ENCODE measurements at places on chromosomes 16 and 17.
A peak's percentile ranks its signal among the peaks of the same experiment; 100 is the strongest.

DNA sequence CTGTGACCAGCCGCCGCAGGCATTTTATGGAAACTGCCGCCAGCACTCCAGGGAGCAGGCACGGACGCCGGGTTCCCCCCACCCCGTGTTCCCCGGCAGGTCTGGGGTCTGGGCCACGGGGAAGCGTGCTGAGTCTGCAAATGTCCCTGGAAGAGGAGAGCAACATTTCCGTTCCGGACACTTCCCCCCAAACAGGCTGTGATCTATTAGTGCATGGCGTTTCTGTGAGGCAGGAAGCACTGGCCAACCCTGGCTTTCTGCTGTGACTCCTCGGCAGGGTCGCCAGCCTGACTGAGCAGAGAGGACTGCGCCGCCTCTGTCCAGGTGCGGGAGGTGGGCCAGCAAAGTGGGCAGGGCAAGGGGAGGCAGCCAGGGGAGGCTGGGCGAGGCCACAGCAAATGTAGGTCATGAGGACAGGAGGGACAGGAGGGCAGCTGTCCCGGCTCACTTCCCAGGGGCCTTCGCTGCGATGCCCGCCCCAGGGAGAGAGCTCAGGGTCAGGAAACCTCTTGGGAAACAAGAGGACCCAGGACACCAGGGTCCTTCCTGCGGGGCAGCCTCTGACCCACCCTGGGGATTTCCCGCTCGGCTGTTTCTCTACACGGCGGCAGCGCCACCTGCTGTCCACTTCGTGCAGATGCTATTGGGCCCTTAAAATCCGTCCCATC, 9.5 kb downstream of the FOXF1 start:
- peak; percentile 75 for DNase-seq

- DNase-seq, result no peak
Measured at GRCh38 chr17:68519911-68520310, 7.7 kb downstream of the PRKAR1A start.

DNA sequence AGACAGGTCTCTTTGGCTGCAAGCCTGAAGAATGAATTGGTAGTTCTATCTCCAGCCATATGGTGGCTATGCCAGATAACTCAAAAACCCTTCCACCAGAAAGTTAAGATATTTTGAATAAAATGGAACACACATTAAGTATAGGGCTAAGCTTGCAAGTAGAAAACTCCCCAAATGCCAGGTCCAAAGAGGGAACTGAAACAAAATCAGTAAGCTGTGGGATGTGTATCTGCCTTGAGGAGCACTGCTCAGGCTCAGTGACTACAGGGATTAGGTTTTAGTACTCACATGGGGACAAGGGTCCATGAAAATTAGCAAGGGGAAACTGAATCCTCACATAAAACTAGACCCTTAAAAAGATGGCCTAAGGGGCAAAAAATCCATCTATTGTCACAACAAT, 115.7 kb upstream of the PMFBP1 start:
- DNase-seq, result no peak

DNA sequence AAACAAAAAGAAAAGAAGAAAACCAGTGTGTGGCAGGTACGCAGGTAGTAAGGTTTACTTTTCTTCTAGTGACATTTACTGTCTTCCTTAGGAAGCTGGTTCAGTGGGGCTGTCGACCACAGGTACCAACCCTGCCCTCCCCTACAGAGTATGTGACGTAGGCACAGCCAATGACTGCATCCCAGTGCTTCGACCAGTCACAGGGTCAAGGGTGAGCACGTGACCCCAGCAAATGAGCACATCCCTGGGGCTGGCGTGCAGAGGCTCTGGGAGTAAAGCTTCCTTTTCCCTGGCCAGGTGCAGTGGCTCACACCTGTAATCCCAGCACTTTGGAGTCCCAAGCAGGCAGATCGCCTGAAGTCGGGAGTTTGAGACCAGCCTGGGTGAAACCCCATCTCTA, 38.9 kb upstream of the PLCG2 start:
- no peak for DNase-seq

DNA sequence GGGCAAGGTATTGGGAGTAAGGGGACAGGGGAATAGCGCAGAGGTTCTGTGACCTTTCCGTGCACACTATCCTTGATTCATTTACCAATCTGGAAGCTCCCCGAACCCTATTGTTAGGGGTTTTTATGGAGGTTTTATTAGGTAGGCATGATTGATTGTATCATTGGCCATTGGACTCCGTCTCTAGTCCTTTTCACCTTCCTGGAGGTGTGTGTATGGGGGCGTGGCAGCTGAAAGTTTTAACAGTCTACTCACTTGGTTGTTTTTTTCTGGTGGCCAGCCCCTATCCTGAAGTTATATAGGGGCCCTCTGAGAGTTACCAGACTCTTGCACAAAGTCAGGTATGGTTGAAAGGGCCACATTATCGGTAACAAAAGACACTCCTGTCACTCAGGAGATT, 23.0 kb downstream of the MAP2K4 start:
- no peak for DNase-seq

DNA sequence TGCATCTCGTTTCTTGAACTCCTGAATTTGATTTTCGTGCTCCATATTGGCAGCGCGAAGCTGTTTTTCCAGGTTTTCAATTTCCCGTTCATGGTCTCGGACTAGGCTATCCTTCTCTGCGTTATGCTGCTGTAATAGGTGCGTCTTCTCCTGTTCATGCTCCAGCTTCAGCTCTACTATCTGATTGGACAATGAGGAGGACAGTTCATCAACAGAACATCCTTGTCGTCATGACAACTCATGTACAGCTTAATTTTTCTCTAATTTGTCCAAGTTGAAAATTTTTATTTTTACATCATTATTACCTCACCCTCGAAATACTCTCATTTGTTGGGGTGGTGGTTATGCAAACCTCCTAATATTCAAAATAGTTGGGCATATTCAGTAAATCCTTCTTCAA, 289.8 kb downstream of the CEP112 start:
- DNase-seq, result no peak

GRCh38 chr17:81271226-81271625, 23.9 kb downstream of the SLC38A10 start:
- DNase-seq, result no peak

- DNase-seq, result no peak
Measured at GRCh38 chr16:78542419-78542818, 443.0 kb downstream of the WWOX start.

- DNase-seq, result no peak
Measured at GRCh38 chr17:83177611-83178532, 98.5 kb downstream of the METRNL start.

DNA sequence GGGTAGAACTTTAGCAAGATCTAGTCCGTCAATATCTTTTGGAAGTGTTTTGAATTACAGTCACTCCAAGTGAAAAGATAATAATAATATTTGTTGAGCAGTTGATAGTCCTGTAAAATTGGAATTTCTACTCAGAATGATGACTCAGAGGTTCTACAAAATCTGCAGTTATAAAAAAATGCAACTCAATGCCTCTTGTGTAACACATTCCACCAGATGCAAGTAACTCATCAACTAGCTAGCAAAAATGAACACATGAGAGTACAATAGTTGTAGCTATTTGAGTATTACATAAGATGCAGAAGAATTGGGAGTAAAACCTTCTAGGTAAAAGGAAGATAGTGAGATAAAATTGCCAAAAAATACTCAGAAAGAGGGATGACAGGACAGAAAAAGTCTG, 177.2 kb downstream of the CDH8 start:
- no peak for DNase-seq

- no peak for DNase-seq
Measured at GRCh38 chr17:32958418-32958817, 30.5 kb downstream of the TMEM98 start.

- DNase-seq, result no peak
Measured at GRCh38 chr17:64615028-64615677, 47.0 kb downstream of the SMURF2 start.

GRCh38 chr17:65294181-65294719, 157.1 kb downstream of the RGS9 start:
- DNase-seq, result peak; percentile 50

- DNase-seq, result no peak
Measured at GRCh38 chr16:81384006-81384405, 60.6 kb upstream of the CMIP start.

DNA sequence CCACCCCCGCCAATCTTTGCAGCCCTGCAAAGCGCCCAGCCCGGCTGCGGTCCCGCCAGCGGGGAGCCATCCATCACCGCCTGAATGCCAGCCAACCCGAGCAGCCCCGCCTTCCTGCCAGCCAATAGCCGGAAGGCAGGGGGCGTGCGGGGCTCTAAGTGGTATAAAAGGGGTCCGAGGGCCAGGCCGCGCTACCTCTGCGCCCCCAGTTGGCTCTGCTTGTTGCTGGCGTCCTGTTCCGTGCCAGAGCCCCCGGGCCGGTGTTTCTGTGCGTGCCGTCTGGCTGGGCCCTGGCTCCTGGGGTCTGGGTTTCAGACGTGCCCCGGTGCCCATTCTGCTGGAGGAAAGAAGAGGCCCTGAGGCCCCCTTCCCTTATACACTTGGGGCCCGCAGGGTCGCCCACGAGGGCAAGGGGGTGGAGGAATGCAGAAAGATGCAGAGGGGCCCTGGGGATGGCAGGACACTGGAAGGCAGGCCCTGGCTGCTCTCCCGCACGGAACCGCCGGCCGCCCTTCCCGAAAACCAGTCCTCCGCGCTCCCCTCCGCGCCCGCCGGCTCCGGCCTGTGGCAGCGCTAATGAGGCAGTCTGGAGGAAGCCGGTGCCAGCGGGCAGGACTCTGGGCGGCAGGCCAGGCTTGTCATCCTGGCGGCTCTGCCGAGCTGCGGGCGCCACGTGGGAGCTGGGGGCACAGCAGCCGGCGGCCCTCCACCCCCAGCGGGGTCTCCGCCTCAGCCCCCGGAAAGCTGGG, 14.0 kb downstream of the COPZ2 start:
- peak; percentile 95 for DNase-seq

GRCh38 chr16:2971985-2972784, 3.0 kb downstream of the PAQR4 start:
- DNase-seq, result no peak

DNA sequence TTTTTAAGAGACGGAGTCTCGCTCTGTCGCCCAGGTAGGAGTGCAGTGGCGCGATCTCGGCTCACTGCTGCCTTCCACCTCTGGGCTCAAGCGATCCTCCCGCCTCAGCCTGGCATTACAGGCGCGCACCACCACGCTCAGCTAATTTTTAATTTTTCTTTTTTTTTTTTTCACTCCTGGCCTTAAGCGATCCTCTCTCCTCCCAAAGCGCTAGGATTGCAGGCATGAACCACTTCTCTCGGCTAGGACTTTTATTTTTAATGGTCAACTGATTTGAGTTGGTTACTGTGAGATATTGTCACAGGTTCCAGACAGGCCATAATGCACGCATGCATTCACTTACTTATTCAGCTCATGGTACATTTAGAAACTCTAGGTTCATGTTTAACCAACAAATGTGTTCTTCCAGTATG, 888 bp downstream of the PIGW start:
- DNase-seq, result no peak

- no peak for DNase-seq
Measured at GRCh38 chr17:43070872-43071271, 45.8 kb downstream of the RND2 start.

DNA sequence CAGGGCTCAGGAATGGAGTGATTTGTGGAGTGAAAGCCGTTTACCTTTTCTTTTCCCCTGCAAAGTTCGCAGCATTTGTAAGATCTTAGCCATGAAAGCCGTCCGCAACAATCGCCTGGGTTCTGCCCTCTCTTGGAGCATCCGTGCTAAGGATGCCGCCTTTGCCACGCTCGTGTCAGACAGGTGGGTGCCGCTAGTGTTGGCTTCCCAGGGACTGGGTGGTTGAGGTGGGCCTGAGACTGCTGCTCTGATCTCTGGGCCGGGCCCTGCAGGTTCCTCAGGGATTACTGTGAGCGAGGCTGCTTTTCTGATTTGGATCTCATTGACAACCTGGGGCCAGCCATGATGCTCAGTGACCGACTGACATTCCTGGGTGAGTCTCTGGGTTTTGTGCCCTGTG, 27.3 kb downstream of the NUP85 start:
- no peak for DNase-seq

DNA sequence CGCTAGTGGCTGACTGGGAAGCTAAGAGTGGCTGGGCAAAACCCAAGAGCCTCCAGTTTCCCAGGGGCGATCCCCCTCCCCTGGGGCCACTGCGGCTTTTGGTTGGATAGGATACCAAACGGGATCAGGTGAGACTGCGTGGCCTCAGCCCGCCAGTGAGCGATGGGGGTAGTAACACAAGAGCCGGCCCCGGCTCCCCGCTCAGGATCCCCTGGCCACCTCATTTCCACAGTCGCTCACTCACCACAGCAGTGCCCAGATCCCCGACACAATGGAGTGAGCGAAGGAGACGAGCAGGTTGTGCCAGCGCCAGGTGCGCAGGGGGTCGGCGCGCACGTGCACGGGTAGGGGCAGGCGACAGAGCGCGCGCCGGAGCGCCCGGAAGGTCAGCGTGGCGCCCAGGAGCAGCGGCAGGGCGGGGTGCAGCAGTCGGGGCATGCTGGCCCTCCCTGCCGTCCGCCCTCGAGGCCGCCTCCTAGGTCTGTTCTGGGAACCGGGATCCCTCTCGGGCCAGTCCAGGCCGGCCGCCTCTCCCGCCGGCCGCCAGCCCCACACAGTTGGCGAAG, 290 bp downstream of the TLCD1 start:
- DNase-seq, result peak; percentile 76

GRCh38 chr17:48483471-48484131, 47.2 kb downstream of the HOXB1 start:
- peak; percentile 66 for DNase-seq

- DNase-seq, result no peak
Measured at GRCh38 chr16:14476183-14476582, 153.9 kb downstream of the PARN start.

GRCh38 chr17:17122781-17123483, 80.7 kb downstream of the MPRIP start:
- no peak for DNase-seq

GRCh38 chr16:25311950-25312349, 54.3 kb upstream of the ZKSCAN2 start:
- no peak for DNase-seq

DNA sequence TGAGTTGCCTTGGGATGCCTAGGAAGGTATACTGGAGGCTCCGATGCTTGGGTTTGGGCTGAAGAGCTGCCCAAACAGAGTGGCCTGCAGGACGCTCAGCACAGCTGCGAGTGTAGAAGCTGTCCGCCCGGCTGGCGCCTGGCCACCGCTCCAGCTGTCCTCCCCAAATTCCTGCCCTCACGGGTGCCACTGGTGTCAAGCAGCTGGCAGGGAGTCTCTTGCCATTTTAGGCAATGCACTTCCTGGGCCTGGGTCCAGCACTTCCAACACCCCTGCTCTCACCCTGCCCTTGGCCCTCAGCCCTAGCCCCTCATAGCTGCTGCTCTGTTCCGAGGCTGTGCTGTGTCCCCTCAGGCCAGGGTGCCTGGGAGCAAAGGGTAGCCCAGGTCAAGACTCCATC, 5.2 kb upstream of the PKMYT1 start:
- no peak for DNase-seq

GRCh38 chr17:2888326-2888725, 92.1 kb downstream of the RAP1GAP2 start:
- no peak for DNase-seq

All from Calu3 (cell line).